EL (cell line): ENCODE measurements at places on chromosomes 6 and 20.

DNA sequence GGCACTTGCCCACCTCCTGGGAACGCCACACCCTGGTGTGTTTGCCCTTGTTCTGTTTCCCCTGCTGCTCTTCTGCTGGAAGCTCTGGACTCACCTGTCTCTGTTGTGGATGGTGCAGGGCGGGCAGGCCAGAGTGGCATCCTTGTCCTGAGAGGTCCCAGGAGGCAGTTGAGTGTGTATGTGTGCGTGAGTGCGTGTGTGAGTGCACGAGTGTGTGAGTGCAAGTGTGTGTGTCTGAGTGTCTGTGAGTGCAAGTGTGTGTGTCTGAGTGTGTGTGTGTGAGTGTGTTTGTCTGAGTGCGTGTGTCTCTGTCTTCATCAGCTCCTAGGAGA lies 12.2 kb downstream of the IGF2R start:
- no peak for DNase-seq

GRCh38 chr6:109006818-109007217 lies 87.8 kb downstream of the SESN1 start:
- DNase-seq, result no peak

GRCh38 chr6:111533087-111533784 lies 50.2 kb upstream of the REV3L start:
- no peak for DNase-seq

GRCh38 chr6:168941036-168941435 lies 312.6 kb downstream of the THBS2 start:
- DNase-seq, result no peak

GRCh38 chr6:65501045-65501444 lies 206.0 kb downstream of the EYS start:
- DNase-seq, result no peak

GRCh38 chr6:158009114-158009891 lies 27.6 kb downstream of the SYNJ2 start:
- peak; percentile 84 for DNase-seq

DNA sequence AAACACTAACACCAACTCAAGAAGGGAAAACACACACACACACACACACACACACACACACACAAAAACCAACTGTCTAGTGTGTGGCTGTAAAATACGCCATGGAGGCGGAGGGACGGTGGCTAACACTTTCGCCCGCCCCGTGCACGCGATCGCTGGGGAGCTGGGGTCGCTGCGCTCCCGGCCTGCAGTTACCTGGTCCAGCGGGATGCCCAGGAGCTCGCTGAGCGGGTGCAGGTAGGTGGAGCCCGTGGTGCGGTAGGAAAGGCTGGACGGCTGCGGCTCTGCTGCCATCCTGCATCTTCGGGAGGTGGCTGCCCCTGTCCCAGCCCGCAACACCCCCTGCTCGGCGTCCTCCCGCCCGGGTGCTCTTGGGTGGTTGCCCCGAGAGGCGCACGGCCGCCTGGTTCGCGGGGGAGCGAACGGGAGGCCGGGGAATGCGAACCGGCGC lies 303 bp downstream of the MBOAT1 start:
- DNase-seq, result no peak

- DNase-seq, result no peak
Measured at GRCh38 chr6:36598739-36599318, 4.7 kb downstream of the SRSF3 start.

DNA sequence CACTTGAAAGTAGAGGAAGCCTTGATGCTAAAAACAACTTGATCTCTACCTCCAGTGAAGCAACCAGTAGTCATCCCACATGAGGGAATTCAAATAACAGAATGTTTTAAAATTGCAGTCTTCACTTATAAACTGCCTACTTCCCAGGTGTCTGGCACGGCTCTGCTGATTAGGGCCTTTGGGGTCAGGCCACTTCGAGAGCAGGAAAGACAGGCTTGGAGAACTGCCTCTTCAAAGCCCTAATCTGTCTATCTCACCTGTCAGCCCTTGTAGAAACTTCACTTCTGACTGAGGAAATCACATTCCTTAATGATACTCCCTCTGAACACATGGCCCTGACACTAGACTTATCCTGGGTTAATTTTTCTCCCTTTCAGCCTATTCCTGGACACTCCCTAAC lies 458.6 kb downstream of the TENT5A start:
- DNase-seq, result no peak

- DNase-seq, result peak; percentile 38
Measured at GRCh38 chr6:32932132-32932868, 8.5 kb downstream of the HLA-DMB start.

DNA sequence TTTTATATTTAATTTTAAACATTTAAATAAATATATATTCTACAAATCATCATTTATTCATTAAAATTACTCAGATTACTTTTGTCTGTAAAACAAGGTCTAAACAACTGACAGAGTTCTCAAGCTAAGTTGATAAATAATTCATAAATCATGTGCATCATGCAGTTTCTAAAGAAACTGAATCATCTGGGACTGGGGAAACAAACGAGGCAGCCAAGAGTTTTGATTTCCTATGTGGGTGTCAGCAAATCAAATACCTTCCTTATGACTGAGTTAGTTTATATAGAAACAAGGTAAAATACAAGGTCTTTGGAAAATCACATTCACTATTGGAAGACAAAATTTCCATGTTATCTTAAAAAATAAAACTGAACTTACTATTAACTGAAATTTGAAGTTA lies 149.9 kb upstream of the BEND6 start:
- DNase-seq, result peak; percentile 74

GRCh38 chr6:117423754-117424153 lies 2.0 kb downstream of the ROS1 start:
- DNase-seq, result no peak

GRCh38 chr6:145051661-145052060 lies 683.7 kb downstream of the EPM2A start:
- peak; percentile 24 for DNase-seq

DNA sequence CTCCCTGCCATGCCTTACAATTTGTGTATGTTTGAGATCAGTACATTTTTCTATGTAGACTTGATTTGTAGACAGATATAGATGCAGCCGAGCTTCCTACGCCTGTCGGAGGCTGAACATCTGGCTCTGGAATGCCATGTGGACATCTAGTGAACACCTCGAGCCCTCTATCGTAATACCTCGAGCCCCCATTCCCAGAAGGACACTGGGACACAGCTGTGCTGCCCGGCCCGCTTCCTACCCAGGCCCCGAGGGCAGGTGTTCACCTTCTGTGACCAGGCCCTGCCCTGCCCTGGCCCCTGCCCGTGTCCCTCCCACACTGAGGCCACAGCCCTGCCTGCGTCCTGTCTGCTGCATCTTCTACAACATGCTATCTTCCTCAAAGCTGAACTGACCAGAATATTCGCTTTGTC lies 12.9 kb downstream of the RPS6KA2 start:
- no peak for DNase-seq

DNA sequence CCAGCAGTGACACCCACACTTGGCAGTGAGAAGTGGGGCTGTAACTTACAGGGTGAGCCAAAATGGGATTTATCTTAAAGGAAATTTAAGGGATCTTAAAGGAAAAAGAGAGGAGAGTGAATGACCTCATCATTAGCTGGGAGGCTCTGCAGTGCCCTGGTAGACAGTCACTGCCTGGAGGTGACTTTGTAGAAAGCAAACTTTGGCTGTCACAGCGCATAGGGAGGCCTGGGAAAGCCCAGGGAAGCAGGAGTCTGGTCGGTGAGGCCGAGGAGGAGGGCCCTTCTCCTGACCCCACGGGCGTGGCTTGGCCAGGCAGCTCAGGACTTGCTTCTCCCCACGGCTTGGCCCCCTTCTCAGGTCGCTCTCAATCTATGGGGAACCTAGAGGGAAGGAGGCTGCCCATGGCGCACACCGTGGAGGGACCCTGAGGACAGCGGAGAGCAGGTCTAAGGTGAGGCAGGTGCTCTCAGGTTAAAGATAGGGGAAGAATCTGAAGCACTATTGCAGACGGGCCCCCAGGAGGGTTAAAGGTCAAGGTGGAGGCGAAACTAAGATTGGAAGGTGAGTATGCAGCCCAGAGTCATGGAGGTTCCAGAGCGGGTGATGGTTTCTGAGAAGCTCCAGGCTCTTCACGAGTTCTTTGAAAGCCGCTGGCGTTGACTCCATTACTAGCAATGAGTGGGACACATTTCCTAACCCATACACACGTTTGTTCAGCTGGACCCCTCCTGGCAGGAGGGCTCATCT lies 15.6 kb upstream of the RIPK1 start:
- no peak for DNase-seq

- no peak for DNase-seq
Measured at GRCh38 chr6:146790561-146791091, 191.9 kb downstream of the ADGB start.

DNA sequence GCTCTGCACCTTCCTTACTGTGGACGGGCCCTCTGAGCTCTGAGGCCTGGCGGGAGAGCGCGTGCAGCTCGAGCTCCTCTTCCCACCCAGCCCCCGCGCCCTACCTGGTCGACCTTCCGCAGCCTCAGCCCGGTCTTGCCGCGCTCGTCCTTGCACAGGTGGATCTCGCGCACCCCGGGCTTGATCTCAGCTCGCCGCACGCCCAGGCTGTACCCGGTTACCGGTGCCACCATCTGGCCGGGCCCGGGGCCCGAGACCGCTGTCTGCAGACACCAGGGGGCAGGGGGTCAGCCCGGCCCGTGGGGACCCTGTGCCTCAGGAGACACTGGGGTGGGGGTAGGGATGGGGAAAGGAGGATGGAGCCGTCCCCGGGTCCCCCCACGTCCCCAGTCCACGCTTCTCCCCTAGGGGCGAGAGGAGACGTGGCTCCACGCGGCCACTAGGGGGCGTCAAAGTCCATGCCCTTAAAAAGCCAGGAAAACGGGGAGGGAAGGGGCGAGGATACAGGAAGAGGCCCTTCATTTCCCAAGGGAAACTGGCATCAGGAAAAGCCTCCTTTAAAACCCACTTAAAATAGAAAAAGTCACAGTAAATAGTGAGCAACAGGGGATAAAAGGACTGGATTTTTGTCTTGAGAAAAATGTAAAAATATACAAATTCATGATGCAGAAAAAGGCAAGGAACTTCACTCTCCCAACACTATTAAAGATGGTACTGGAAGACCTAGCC lies 15.5 kb downstream of the SDCBP2 start:
- peak; percentile 72 for DNase-seq

DNA sequence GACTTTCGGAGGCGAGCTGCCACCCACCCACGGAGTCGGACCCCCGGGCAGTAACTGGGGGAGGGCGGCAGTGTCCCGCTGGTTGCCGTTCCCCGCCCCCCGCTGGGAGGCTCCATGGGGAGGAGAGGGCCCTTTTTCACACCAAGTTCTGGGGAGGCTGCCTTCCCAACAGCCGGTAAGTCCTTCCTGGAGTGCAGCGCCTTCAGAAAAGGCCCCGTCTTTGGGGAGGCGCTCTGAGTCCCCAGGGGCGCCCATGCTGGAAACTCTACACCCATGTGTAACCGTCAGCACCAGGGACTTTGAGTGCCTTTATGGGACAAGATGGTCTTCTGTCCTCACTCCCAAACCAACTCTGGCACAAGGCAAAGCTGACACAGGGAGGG lies 430 bp upstream of the SOX18 start:
- no peak for DNase-seq

GRCh38 chr6:137676888-137677287 lies 182.7 kb upstream of the OLIG3 start:
- DNase-seq, result no peak

- no peak for DNase-seq
Measured at GRCh38 chr6:28726569-28727309, 197.0 kb downstream of the TRIM27 start.

- DNase-seq, result no peak
Measured at GRCh38 chr6:4282926-4283325, 147.6 kb upstream of the ECI2 start.

DNA sequence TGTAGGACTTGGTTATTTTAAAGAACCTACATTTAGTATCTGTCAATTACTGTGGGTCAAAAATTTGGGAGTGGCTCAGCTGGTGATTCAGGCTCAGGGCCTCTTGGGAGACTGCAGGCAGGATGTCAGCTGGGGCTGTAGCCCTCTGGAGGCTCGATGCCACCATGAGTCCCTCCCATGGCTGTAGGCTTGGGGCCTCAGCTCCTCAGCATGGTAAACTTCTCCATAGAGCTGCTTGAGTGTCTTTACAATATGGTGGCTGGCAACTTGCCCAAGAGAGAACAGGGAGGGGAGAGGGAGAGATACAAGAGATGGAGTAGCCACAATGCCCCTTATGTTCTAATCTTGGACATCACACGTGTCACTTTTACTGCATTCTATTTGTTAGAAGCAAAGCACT lies 470.4 kb downstream of the CDH26 start:
- no peak for DNase-seq

- DNase-seq, result no peak
Measured at GRCh38 chr6:167113935-167114910, 8.7 kb upstream of the CCR6 start.

GRCh38 chr6:7164536-7165001 lies 56.8 kb downstream of the RREB1 start:
- DNase-seq, result no peak

- no peak for DNase-seq
Measured at GRCh38 chr20:38714308-38714707, 10.0 kb upstream of the SLC32A1 start.

DNA sequence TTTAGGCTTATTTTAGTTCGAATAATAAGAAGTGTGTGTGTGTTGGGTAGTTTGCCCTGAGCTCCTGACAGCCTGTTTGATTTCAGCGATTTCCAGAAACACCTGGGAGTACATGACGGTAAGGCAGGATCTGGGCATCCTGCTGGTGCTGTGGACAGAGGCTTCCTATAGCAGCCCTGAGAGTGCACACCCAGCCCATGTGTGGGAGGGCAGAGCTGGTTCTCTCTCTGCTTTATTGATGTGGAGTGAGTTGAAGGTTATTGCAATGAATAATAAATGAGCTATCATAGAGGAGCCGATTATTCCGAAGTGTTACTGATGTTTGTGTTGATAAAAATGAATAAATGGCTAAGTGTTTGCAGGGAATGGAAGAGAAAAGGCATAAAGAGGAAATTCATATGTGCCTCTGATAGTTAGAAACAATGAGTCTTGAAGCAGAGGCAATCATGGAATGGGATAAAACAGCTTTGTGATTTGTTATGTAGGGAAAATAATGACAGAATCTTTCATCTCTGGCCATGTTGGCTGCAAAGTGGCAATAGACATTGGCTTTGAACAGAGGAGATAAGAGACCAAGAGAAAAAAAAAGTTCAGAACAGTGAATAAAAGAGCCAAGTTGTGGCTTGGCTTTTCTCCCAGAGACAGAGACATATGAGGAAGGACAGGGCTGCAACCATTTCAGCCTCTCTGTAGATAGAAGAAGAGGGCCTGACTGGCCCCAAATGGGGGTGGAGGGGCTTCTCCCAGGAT lies 166.2 kb upstream of the CHD6 start:
- no peak for DNase-seq

- DNase-seq, result peak; percentile 34
Measured at GRCh38 chr20:63552481-63553249, 1.3 kb upstream of the FNDC11 start.

- no peak for DNase-seq
Measured at GRCh38 chr6:69774740-69775584, 21.8 kb downstream of the LMBRD1 start.

DNA sequence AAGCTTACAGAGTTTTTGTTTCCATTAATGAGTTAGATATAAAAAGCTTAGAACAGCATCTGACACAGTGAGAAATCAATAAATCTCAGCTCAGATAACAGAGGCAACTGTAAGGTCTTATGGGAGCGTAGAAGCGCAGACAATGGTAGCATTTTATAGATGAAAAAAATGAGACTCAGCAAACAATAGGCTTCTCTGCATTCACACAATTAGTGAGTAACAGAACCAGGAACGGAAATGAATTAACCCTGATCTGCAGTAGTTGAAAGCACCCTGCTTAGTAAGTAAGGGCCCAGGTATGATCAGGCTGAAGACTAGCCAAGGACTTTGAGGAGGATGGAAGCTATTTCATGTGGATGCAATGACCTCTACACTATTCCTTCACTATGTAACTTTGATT lies 147.2 kb upstream of the EYA4 start:
- DNase-seq, result no peak
